ENCODE measurements at places on chromosomes 2 and 18.

GRCh38 chr2:173087793-173088496, 12.3 kb downstream of the MAP3K20 start:
- no peak for DNase-seq

DNA sequence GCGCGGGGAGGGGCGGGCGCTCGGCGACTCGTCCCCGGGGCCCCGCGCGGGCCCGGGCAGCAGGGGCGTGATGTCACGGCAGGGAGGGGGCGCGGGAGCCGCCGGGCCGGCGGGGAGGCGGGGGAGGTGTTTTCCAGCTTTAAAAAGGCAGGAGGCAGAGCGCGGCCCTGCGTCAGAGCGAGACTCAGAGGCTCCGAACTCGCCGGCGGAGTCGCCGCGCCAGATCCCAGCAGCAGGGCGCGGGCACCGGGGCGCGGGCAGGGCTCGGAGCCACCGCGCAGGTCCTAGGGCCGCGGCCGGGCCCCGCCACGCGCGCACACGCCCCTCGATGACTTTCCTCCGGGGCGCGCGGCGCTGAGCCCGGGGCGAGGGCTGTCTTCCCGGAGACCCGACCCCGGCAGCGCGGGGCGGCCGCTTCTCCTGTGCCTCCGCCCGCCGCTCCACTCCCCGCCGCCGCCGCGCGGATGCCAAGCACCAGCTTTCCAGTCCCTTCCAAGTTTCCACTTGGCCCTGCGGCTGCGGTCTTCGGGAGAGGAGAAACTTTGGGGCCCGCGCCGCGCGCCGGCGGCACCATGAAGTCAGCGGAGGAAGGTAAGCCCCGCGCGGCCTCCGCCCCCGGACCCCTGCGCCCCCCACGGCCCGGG, at the start of gene NFATC1:
TSS of gene NFATC1 (plus strand) at position 170 of the 644 bp plus-strand sequence. CDS start at position 465, 295 bp downstream.
- peak; percentile 73 for DNase-seq

GRCh38 chr2:235692671-235693171, 198.9 kb downstream of the AGAP1 start:
- DNase-seq, result no peak

GRCh38 chr2:75574106-75574505, 13.4 kb upstream of the EVA1A start:
- no peak for DNase-seq

GRCh38 chr2:9527995-9528787, 27.4 kb downstream of the ADAM17 start:
- DNase-seq, result no peak

- no peak for DNase-seq
These were observed 47.9 kb downstream of the LRRFIP1 start for GRCh38 chr2:237675316-237675715.

DNA sequence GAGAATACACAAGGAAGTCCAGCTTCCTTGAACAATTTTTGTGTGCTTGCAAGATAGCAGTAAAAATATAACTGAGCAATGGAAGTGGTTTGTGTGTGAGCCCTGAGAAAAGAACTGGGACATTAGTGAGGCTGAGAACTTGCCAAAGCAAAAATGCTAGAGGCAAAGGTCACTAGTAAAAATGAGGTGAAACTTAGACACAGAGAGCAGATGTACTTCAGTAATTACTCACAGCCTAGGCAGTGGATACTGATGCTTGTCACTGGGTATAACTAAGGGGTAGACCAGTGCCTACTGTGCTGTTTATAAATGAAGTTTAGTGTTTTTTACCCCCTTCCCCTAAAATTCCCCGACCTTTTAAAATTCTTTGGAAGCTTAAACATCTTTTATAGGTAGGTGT, 450.1 kb downstream of the LPIN1 start:
- DNase-seq, result no peak

GRCh38 chr2:38945911-38946310, 56.2 kb downstream of the ARHGEF33 start:
- no peak for DNase-seq

- DNase-seq, result no peak
These were observed 26.4 kb upstream of the COPS8 start for GRCh38 chr2:237059155-237059875.

DNA sequence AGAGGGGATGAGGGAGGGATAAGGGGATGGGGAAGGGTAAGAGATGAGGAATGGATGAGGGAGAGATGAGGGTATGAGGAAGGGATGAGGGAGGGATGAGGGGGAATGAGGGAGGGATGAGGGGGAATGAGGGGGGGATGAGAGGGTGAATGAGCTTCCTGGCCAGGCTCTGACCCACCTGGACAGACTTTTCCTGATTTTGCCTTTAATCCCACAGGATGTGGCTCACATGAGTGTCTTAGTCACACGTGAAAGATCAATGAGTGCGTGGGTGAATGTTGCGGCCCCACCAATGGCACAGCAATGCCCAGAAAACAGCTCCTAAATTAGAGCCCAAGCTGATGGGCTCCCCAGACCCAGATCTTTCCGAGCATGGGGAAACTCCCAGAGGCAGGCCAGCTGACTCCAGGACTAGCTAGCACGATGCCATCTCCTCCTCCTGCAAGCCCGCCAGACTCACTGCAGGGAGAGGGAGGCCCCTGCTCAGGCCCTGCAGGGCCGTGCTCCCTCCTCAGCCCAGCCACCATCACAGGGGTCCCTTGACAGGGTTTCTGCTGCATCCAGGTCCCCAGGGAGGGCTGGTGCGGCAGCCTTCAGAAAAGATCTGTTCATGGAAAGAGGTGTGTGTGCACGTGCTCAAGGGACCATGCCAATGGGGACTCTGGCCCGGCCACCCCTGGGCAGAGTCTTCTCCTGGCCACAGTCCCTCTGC, 41.4 kb downstream of the AQP12A start:
- DNase-seq, result no peak

DNA sequence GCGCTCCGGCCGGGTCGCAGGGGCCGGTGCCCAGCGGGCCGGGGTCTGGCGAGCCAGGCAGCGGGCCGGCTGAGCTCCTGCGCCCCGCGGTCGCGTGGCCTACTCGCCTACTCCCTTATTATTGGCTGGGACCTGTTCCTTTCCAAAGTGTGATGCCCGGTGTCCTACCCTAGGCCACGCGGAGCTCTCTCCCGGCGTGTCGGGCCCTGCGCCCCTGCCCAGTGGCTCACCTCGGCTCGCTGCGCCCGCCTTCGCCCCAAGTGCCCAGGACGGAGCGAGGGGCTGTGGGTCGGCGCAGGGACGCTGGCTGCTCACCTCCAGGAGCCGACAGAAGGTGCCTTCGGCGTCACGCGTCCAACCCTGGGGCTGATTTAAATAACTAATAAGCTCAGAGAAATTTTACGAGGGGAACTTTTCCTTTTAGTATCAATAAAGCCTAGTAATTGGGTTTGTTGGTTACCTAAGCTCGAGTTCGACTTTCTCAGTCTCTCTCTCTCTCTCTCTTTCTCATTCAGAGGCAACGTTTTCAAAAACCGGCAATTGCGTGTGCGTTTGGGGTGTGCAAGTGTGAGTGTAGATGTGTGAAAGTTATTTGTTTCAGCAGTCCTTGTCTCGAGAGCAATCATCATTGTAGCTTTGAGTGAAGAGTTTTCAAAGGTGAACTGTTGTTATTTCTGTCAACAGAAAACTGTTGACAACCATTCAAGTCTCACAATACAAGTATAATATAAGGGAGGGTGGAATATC, 7.0 kb upstream of the SATB2 start:
- DNase-seq, result no peak

DNA sequence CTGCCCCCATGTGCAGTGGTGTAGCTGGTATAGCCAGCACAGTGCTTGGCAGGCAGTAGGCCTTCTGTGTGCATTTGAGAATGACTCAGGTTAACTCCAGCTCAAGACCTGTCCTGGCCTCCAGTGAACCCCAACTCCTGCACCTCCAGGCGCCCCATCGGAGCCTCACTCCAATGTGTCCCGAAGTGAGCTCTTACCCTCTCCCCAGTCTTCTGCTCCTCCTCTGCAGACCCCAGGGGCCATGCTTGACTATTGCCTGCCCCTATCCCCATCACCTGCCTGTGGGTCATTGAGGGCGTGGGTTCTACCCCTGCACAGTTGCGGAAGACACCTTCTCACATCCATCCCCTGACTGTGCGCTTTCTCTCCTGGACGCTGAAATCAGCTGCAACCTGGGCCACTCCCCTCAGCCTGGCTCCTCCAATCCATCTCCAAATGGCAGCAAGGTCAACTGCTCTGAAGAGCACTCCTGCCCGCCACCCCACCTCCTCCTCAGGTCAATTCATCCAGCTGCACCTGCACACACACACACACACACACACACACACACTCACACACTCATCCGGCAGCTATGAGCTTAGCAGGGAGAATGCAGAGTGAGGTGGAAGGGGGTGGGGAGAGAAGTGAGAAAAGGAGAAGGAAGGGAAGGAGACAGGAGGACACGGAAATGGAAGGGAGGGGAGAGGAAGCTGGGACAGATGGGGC, 130.3 kb upstream of the GLI2 start:
- DNase-seq, result no peak

DNA sequence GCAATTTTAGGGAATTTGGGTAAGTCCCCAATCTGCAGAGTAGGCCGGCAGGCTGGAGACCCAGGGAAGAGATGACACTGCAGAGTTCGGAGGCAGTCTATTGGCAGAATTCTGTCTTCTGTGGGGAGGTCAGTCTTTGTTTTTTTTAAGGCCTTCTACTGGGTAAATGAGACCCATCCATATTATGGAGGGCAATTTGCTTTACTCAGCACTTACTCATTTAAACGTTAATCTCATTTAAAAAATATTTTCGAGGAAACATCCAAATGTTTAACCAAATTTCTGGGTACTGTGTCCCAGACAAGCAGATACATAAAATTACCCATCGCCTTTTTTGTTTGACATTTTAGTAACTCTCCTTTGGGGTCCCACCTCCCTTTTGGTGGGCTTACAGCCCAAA, 139.5 kb downstream of the IRS1 start:
- no peak for DNase-seq

DNA sequence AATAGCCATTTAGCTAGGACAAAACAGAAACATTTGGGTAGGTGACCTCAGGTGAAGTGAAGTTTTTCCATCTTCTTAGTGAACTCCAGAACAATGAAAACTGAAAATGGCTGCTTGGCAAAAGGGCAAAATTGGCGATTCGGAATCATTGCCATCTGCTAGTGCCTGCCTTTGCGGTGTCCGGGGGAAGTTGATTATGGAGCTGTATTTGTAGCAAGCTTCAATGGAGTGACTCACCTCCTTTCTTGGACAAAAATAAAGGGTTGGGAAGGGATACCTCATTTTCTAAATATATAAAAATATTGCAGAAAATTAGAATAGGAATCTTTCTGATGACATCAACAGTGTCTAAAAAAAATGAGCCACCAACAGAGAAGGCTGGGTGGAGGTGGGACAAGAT, 460.5 kb downstream of the TGIF1 start:
- no peak for DNase-seq

- DNase-seq, result no peak
These were observed 147.3 kb upstream of the DLX2 start for GRCh38 chr2:172249986-172250385.

GRCh38 chr2:230875347-230876315, 10.9 kb downstream of the ITM2C start:
- no peak for DNase-seq

GRCh38 chr2:31140151-31140550, 1.9 kb upstream of the GALNT14 start:
- DNase-seq, result no peak

GRCh38 chr18:54772056-54772455, 56.2 kb upstream of the RAB27B start:
- DNase-seq, result no peak

DNA sequence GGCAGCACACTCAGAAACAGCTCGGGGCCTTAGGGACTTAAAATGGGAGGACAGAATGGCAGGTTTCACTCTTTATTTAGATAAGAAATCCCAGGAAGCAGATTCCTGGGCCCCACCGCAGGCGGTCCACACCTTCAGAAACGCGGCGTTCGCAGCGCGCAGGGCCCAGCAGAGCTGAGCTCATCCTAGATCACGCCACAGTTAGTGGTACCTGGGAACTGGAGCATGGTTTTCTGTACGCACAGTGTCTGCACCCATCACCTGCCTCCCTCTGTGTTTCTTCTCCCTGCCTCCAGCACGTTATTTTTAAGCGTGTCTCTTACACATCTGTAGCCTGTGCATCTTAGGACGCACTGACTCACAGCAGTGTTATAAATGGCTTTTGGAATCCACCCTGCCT, 242.1 kb downstream of the ALPK2 start:
- DNase-seq, result no peak

DNA sequence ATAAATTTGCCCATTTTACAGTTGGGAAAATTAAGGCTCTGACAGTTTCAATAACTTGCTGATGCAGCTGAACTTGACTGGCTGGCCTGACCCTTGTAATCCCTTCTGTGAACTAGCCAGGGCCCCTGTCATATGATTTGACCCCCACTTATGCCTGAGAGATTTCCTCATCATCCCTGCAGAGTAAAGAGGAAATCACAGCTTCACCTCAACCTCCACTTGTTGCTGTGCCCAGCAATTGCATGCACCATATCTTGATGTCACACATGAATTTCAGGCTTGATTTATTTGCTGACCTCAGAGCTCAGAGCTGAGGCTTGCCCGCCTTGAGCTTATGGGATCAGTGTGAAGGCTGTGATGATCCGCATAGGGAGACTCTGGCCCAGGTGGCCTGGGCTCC, 108.1 kb downstream of the ACOXL start:
- DNase-seq, result no peak

DNA sequence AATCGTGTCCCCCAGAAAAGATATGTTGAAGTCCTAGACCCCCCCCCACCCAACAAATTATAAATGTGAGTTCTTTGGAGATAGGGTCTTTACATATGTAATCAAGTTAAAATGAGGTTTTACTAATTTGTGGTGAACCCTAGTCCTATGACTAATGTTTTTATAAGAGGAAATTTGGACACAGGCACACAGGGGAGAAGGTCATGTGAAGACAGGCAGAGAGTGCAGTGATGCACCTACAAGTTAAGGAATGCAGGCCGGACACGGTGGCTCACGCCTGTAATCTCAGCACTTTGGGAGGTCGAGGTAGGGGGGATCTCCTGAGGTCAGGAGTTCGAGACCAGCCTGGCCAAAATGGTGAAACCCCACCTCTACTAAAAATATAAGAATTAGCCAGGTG, 5.8 kb upstream of the PMAIP1 start:
- no peak for DNase-seq

- DNase-seq, result no peak
These were observed 181.3 kb downstream of the IKZF2 start for GRCh38 chr2:212970132-212970531.
